Cerebellar nuclear complex (tissue), 1 donor: ENCODE measurements at places on chromosomes 6 and 20.

GRCh38 chr6:104613416-104614001 lies 246.2 kb downstream of the HACE1 start:
- DNase-seq, result no peak

DNA sequence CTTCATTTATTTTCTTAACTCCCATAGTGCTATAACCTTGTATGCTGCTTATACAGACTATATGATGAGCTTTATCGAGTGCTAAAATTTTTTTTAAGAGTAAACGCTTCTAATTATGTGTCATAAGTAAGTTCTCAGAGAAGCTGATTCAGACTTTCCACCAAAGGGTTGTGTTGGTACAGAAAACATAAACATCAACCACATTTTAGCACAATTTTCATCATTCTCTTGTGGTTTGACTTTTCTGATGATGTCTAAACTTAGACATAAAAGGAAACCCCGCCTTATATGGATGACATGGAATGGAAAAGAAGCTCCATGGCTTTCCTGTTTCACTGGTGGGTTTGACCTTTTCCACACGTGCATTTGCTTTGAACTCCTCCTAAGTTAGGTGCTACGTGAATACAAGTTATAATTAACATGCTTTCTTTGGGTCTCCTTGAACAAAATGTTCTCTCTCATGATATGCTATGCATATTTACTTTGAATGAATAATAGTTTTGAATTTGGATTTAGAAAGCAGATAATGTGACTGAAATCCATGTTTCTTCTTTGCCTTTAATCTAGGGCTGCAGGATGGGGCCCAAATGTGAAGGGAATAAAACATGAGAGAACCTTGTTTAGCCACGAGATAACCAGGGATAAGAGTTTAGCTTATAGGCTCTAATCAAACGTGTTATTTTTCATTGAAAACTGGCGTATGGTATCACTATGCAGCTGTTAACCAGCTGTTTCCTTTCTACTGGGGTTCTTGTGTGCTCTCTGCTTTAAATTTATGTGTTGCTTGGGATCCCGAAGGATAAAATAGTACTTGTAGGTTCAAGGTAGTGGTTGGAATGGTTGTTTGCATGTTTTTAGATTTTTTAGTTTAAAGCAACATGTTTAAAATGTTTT lies 127.1 kb upstream of the AHI1 start:
- no peak for DNase-seq

DNA sequence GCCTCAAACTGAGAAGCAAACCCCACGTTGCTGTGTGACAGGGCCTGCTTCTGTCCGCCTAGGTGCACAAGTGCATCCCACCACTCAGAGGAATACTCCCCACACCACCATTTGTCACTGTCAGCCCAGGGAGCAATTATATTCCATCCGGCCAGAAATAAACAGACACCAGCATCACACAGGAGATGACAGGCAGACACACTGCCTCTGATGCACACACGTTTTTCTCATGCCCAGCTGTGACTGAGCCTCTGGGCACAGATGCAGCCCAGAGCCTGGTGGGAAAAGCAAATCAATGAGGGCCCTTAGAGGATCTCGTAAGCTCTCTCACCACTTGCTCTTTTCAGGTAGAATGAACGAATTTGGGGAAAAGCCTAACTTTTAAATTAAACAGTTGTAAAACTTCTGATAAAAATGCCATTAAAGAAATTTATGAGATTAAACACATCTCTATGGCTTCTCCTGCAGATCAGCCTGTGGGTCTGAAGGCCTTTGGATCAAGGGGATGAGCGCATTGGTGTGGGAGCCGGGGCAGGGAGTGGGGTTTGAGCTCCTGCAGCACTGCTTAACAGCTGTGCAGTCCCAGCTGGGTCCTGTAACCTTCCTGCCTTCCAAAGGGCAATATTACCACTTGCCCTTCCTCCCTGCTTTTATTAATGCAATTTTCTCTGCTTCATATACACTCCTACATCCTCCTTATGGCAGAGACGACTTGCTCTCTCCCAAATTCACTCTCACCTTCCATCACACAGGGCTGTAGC lies 624.3 kb downstream of the PTPRT start:
- DNase-seq, result no peak

DNA sequence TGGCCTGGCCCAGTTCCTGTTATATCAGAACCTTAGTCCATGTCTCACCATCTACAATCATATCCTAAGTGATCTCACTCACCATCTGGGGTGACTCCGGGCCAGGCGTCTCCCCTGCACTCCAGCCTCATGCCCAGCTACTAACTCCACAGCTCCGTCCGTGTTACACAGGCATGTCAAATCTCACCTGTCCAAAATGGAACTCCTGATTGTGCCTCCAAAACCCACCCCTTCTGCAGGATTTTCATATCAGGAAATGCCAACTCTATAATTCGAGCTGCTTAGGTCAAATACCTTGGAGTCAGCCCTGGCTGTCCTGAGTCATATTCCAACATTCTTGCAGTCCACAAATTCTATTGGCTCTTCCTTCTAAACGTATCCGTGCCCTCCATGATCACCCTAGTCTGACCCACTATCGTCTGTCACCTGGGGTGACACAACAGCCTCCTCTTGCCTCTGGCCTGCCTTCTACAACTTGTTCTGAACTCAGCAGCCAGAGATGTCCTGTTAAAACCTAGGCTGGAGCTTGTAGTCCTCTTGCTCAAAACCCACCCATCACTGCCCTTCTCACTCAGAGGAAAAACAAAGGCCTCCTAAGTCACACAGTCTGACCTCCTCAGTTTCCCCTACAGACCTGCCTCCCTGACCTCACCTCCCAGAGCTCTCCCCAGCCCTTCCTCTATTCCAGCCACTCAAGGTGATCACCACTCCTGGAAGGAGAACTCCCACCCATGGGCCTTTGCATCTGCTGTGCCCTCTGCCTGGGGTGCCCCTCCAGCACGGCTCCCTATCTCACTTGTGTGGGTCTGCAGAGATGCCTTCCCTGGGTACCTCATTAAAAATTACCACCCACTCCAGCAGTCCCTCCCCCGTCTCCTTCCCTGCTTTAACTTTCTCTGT lies 85.3 kb upstream of the SIRPA start:
- DNase-seq, result no peak

GRCh38 chr20:4069751-4070150 lies 54.4 kb upstream of the RNF24 start:
- DNase-seq, result no peak

DNA sequence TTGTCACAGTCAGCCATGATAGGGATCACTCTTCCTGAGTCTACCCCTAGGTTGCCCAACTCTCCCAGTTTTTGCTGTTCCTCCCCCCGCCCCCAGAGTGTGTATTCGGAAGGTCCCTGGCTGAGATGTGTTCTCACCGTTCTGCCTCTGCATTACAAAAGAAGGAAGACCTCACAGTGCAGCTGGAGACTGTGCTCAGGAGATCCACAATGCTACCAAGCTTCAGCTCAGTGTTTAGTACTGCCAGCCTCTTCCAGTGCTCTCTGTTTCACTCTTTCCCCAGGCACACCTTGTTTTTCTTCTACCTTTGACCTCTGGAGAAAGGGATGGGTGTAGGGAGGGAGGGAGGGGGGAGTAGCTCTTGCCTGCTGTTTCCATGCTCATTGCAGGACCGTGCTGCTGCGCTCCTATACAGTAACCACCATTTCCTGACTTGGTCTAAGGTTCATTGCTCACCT lies 13.4 kb upstream of the MOCS1 start:
- no peak for DNase-seq
